NCI-H446 treated with DMSO at 0.1 percent for 48 hours (cell line): ENCODE measurements at places on chromosomes 11 and 22.

- no peak for DNase-seq
Observed at GRCh38 chr11:58786693-58787092, 55.0 kb upstream of the GLYAT start.

DNA sequence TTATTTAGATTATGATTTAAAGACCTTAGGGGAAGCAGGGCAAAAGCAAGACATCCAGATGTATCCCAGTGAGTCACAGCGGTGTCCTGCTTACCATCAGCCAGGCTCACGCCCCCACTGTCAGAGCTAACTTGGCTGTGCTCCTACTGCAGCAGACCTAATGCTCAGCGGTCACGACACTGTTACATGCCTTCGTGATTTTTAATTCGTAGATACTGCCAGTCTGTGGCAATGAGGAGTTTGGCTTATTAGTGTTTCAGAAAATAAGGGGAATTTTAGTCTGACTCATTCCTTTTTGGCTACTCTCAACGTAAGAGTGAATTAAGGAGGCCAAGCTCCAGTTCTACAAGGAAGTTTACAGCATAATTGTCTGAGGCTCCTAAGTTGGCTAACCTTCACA, 22.7 kb downstream of the EFCAB6 start:
- DNase-seq: peak; percentile 58

- no peak for DNase-seq
Observed at GRCh38 chr11:110679323-110679975, 32.8 kb downstream of the ARHGAP20 start.

- DNase-seq: no peak
Observed at GRCh38 chr11:46017341-46017740, 94.9 kb downstream of the LARGE2 start.

- DNase-seq: no peak
Observed at GRCh38 chr22:26893173-26894110, 236.1 kb downstream of the MIAT start.

DNA sequence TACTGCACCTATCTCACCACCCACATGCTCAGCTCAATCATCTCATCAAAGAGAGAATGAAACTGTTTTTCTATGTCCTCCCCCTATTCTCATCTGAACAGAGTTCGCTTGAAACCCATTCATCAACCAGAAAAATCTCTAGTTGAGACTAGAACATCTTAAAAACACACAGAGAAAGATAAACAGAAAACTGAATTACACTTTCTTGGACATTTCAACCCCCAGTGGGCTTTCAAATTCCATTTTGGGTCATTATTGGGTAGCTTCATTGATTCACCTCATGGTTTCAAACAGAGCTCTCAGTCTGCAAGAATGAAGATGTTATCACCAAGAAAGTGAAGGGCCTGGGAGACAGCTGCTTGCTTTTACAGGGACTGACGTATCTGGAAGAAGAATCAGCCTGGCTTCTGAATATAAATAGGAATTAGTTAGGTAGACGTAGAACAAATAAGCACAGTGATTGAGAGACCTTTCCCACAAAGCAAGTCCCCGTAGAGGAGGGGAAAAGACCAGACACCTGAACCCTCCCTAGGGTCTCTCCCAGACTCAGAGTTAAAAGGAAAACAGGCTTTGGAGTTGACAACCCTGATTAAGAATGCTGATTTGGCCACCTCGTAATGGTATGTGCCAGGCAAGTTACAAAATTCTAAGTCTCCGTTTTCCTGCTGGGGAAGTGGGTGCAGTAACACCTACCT, 155.7 kb downstream of the BBOX1 start:
- no peak for DNase-seq

DNA sequence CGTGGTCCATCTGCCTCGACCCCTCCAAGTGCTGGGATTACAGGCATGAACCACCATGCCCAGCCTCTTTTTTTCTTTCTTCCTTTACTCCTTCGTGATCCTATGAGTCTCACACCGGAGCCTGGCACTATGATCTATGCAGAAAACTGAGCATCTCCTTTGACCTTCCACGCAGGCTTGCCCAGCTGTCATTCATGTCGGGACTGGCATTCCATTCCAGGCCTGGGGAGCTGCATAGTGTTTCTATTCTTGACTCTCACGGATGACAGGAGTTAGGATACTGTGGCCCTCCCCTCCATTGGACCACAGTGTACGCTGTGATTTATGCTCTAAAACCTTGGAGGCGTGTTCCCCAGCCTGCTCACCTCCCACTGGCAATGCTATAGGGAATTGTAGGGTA, 611.8 kb downstream of the BRD1 start:
- DNase-seq: no peak

GRCh38 chr22:47018010-47018910, 255.8 kb downstream of the TBC1D22A start:
- no peak for DNase-seq

GRCh38 chr11:33916736-33917135, 24.9 kb upstream of the LMO2 start:
- DNase-seq: no peak

GRCh38 chr11:100963375-100963774, 166.2 kb downstream of the PGR start:
- DNase-seq: no peak

GRCh38 chr11:4671741-4672140, 25.9 kb downstream of the OR51E2 start:
- DNase-seq: no peak
